Urinary bladder (tissue), 4 donors: ENCODE measurements at places on chromosomes 3 and 15. TPM values are rescaled to one million over a fixed set of nuclear protein-coding genes. Genes with fewer than 3 reads are reported as not detected.

Gene PLOD2
- total RNA-seq, result 114 TPM

Gene THBS1
- 462 TPM for total RNA-seq

Gene SYNPR
- 0.95 TPM for total RNA-seq

Gene MKRN3
- 0.95 TPM for total RNA-seq

Gene XCR1
- 1.0 TPM for total RNA-seq

Gene FMN1
- total RNA-seq, result 6.2 TPM

Gene FBXO45
- total RNA-seq, result 19.5 TPM

Gene SEC11A
- total RNA-seq, result 152 TPM

Gene LIPH
- total RNA-seq, result 10.1 TPM
